Uterus (tissue), 4 donors: ENCODE measurements at places on chromosomes 1 and 21. TPM values are rescaled to one million over a fixed set of nuclear protein-coding genes. Genes with fewer than 3 reads are reported as not detected.
A peak's percentile ranks its signal among the peaks of the same experiment; 100 is the strongest.

DNA sequence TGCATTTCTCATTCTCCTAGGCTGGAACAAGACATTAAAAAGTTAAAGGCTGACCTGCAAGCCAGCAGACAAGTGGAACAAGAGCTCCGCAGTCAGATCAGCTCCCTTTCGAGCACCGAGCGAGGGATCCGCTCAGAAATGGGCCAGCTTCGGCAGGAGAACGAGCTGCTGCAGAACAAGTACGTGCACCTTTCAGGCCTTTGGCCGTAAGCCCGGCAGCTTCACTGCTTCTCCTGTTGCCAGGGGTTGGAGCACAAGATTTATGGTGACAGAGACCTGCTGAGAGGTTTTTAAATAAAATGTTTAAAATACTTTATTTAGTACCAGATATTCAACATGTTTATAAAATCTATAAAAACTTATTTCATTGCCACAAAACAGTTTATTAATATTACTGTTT is 53.4 kb downstream of the MACO1 start:
- peak; percentile 51 for DNase-seq

The CCDC17 gene
- not detected for total RNA-seq

DNA sequence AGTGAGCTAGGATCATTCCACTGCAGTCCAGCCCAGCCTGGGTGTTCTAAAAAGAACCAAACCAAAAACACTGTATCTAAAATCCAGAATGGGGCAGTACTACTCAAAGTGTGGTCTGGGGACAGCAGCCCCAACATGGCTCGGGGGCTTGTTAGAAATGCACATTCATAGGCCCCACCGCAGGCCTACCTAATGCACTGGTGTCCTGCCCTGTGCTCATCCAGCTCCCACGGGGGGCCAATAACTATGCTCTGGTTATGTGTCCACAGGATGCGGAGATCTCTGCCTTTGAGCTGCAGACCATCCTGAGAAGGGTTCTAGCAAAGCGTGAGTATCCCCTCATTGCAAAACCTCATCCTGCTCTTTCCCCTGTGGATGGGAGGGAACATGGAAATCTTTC is 51.5 kb downstream of the CAPN2 start:
- DNase-seq = no peak

GRCh38 chr1:110091381-110091780 is 20.9 kb upstream of the UBL4B start:
- DNase-seq = no peak

DNA sequence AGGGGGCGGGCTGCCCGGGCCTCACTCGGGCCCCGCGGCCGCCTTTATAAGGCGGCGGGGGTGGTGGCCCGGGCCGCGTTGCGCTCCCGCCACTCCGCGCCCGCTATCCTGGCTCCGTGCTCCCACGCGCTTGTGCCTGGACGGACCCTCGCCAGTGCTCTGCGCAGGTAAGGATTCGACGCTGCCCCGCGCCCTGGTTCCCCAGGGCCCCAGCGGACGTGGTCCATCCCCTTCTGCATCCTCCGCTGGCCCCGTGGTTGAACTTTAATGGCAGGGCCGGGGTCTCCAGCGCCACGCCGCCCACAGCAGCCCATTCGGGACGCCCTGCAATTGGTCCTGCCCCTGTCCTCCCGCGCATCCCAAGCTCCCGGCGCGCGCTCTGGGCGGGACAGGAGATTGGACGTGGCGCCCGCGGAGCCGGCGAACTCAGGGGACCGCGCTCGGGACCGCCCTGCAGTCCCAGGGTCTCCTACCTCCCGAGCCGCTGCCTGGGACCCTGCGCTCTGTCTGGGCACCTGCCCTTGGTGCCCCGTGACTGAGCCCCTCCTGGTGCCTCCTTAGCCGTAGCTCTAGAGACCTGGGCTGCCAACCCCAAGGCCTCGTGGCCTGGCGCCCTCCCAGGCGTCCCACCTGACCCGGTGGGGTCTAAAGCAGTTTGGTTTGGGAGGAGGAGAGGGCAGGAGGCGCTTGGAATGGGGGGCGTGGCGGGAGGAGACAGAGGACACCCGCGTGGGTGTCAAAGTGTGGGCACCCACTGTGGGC is at the start of gene ALPL:
ALPL (plus strand) TSS at position 73 of the 762 bp plus-strand sequence. CDS start 44,659 bp downstream, outside the sequence.
- no peak for DNase-seq

The TAS1R1 gene
- total RNA-seq = not detected

The SPRR1B gene
- not detected for total RNA-seq

- peak; percentile 29 for DNase-seq
Measured at GRCh38 chr1:29332204-29332603, 95.9 kb downstream of the PTPRU start.

DNA sequence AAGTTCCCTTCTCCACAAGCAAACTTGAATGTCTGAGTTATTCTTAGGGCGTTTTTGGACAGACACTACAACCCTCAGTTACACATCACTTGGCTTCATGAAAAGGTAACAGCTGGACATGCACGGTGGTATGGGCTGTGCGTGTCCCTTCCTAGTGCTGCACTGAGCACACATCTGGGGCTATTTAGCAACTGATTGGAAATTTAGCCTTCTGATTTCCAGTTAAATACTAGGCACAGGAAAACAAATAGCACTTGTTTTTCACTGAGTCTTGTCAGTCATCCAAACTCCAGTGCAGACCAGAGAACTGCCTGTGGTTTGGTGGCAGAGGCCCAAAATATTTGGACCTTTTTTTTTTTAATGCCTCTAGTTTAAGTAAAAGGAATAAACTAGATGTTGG is 134.7 kb downstream of the TGFBR3 start:
- DNase-seq = peak; percentile 68

DNA sequence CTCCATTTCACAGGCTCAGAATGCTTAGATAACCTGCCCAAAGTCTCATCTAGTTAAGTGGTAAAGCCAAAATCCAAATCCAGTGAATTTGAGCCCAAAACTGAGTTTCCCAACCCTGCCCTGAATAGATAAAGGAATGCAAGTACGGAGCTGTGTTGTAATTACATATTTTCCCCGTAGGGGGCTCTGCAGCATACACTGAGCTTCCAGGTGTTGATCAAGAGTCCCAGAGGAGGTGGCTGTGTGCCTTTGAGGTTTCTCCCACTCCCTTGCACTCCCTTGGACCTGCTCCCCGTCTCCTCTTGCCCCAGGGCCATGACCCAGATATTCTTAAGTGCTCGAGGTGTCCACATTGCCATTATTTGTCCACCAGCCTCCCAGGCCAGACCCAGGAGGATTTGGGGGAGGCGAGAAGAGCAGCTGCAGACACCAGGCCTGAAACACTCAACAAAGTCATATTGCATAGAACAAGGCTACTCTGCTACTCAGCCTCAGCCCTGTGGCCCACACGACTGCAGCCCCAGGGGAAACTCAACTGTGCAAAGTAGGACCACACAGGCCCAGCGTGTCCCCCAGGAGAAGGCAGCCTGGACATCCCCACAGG is 18.4 kb upstream of the LY9 start:
- DNase-seq = no peak

The KCNA2 gene
- 0.62 TPM for total RNA-seq

The FCRL5 gene
- total RNA-seq = not detected

DNA sequence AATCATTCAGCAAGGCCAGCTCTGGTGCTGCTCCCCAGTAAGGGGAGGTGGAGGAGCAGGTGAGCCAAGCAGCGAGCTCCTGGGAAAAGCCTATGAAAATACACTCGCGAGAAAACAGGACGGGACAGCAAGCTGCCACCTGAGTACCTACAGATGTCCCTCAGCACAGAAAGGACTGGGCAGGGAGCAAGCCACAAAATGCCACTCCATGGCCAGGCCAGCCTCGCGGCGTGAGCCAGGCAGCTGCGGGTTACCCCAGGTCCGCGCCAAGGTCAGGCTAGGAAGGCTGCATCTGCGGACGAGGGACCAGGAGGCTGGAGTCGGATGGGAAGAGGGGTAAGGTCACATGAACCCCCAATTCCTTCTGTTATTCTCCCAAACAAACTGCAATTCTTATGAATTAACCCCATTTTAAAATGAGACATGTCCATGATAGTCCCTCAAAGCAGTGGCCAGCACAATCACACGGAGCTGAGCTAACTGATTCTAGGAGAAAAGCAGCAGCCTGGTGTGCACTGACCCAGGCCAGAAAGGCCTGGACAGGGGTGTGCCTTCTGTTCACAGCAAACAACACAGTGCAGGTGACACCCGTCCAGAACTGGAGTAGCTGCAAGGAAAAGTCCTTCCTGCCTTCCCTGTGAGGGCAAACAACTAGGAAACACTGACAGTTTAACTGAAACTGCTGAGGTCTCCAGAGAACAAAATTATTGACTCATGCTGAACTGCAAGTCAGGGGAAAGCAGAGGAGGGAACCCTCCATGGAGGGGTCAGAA is 26.5 kb downstream of the PARP1 start:
- no peak for DNase-seq

The YBX1 gene
- total RNA-seq = 282 TPM

The PLA2G2A gene
- 2.7 TPM for total RNA-seq

DNA sequence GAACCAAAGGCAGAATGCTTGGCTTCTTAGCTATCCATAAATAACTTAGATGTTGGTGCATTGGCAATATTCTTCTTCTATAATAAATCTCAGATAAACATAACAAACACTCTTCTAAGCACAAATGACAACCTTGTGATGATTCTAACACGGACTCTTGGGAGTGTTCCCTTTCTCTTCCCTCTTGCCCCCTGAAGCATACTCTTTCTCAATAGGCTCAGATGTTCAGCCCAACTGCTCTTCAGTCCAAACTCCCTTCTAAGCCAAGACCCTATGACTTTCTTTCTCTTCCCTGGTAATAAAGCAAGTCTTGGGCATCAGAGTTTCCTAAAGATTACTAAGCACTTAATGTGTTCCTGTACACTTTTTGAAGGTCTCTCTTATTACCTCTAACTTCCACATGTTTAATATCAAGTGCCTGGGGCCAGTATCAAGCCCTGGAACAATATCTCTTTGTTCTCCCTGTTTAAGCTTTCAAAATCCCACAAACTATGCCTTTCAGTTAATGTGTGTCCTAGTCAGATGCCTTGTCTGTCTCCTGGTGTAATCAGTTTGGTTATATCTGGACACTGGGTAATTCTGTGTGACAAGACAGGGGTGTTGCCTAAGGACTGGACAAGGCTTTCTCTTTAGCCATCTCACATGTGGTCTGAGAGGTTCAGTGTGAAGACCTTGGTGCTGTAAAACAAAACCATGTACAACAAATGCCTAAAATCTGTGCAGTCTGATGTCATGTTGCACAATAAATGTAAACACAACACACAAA is 92.9 kb upstream of the IVNS1ABP start:
- no peak for DNase-seq

GRCh38 chr1:184153731-184154130 is 102.2 kb downstream of the TSEN15 start:
- no peak for DNase-seq

The SPATA45 gene
- total RNA-seq = not detected

- no peak for DNase-seq
Measured at GRCh38 chr1:229699613-229700267, 73.7 kb downstream of the URB2 start.

The MARK1 gene
- 3.2 TPM for total RNA-seq

DNA sequence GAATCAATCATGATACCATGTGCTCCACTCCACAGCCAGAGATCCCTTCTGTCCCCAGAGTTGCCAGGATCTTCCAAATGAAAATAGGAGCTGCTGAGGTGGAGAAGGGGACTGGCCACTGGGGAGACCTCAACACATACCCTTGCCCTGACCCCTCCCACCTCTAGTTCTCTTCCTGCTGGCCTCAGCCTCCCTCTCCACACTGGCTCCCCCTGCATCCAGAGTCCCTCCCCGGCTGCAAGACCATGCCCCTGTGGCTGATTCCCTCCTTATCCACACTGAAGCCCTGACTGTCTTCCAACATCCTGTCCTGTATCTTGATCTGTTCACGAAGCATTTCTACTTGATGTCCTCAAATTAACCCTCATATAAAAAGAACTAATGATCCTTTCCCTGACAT is 21.1 kb upstream of the CDK18 start:
- no peak for DNase-seq

- DNase-seq = no peak
Measured at GRCh38 chr1:26278303-26278702, 1.6 kb upstream of the SH3BGRL3 start.

GRCh38 chr1:248046536-248046935 is at the start of gene OR2L3:
TSS of gene OR2L3 (plus strand) at chr1:248046836. CDS start at chr1:248060682, 13,846 bp downstream.
- DNase-seq = no peak

DNA sequence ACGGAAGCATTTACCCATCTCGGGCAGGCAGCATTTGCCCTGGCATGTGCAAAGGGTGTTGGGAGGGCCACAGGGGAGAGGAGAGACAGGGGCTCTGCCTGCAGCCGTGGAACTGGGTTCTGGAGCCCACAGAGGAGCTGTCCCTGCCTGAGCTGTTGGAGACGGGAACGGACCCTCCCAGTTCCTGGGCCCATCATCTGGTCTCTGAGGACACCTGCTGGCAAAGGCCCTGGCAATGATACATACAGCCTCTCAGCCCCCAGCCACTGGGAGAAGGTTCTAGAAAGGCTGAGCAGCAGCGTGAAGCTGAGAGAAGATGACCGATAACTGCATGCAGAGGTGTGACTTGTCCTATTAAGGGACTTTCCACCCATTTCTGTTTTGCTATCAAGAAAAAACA is 31.4 kb downstream of the FAAP20 start:
- DNase-seq = no peak

GRCh38 chr1:181936269-181936668 is 125.2 kb downstream of the ZNF648 start:
- DNase-seq = no peak

The RBM11 gene
- 8.2 TPM for total RNA-seq

The OR2L8 gene
- not detected for total RNA-seq

The C2CD4D gene
- total RNA-seq = not detected

The LCE1C gene
- total RNA-seq = not detected

GRCh38 chr1:173205146-173206051 is 1.7 kb downstream of the TNFSF4 start:
- peak; percentile 18 for DNase-seq

- no peak for DNase-seq
Measured at GRCh38 chr21:35529171-35529863, 480.2 kb upstream of the RUNX1 start.

DNA sequence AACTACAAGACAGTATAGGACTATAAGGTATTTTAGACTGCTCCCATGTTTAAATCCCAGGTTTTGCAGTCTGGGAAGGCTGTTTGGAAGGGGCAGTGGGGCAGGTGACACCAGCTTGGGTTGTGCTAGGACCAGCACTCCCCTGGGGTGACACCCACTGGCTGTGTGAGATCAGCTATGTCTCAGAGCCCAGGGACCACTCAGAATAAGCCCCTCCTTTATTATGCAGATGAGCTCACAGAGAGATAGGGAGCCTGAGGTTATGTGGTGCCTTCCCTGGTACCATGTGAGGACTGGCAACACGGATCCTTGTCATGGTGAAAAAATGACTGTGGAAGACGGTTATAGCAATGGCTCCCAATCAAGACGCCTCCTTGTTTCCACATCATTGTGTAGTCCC is 71.0 kb downstream of the NENF start:
- no peak for DNase-seq

DNA sequence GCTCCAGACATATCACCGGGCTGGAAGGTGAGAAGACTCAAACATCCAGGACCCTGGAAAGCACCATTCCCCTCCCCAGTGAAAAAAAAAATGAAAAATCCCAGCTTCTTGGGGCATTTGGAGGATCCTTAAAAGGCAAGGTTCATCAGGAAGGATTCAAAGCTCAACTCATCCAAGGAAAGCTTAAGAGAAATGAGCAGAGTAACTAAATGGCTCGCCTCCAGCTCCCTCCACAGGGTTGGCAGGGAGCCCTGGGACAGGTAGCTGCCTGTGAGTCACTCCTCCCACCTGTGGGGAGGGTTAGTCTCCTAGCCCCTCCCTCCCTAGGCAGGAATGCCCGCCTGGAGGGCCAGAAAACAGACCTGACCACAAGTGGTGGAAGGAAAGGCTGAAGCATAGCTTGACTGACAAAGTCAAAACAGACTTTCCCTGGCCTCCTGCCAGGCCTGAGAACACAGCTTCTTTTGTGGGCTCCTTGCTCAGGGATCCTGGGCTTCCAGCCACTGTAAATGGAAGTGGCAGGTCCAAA is 712 bp upstream of the LAMB3 start:
- DNase-seq = no peak

The DIO1 gene
- not detected for total RNA-seq

The CDK18 gene
- 11.3 TPM for total RNA-seq
